Stimulated activated naive CD8-positive, alpha-beta T cell treated with anti-CD3 and anti-CD28 coated beads, Interleukin-15, Interleukin-2, amounts not matched to agents 100 U/mL and 50 U/mL, for 24 hours (primary cell): ENCODE measurements at places on chromosomes 3 and 15.

- DNase-seq: no peak
Observed at GRCh38 chr3:127751782-127752181, 70.5 kb downstream of the MGLL start.

GRCh38 chr15:80588801-80589200 lies 106.3 kb upstream of the ABHD17C start:
- DNase-seq: no peak

DNA sequence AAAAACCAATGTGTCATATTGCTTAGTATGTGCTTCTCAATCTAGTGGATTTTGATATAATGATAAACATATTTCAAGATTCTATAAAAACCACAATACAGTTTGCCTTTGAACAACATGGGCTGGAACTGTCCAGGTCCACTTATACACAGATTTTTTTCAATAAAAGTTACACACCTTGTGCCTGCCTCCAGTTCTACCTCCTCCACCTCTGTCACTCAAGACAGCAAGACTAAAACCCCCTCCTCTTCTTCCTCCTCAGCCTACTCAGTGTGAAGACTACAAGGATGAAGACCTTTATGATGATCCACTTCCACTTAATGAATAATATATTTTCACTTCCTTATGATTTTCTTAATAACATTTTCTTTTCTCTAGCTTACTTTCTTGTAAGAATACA lies 5.7 kb downstream of the SETD2 start:
- no peak for DNase-seq

DNA sequence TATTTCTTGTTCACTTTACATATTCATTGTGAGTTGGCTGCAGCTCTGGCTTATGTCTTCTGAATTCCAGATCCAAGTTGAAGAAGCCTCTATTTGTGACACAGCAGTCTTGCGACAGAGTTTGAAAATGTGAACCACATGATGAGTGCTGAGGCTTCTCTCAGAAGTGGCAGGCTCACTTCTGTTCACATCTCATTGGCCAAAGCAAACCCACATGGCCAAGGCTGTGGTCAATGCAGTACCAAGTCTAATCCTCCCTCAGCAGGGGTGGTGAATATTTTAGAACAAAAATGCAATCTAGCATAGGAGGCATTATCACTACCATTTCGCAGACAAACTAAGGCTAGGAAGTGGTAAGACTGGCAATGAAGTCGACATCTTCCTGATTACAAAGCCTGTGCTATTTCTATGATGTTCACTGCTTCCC lies 45.2 kb downstream of the CDCP1 start:
- DNase-seq: no peak

- no peak for DNase-seq
Observed at GRCh38 chr15:68572309-68572708, 6.5 kb upstream of the CORO2B start.

DNA sequence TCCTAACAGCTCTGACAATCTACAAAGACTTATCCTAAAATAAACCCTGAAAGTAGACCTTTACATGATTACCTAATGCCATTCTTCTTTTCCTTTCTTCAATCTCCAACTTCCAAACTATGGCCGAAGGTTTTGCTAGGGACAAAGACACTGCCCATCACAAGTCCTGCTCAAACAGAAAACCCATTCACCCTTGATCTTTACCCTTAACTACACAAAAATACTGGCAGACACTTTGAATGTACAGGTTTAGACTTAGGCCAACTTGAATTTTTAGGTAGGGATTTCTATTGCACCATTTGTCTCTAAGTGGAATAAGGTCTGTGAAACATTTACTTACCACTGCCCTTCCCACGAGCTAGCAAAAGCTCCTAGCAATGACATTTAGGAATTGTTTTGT lies 64.6 kb downstream of the TMEM212 start:
- no peak for DNase-seq

DNA sequence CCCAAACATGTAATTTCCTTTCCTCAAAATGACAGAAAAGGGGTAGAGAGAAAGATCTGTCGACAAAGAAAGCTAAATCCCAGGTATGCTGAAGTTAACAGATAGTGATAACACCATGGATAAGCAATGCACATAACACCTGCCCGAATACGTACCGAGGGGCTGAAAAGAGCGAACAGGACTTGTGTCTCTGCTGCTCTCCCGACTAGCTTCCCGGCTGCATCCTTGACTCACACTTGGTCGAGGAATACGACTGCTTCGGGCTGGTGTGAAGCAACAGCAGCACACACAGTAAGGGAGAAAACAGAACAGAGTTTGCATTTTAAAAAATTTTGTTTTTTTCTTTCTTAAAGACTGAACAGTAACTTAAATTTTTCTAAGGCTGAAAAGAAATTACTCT lies 136.4 kb downstream of the CLASP2 start:
- DNase-seq: no peak

DNA sequence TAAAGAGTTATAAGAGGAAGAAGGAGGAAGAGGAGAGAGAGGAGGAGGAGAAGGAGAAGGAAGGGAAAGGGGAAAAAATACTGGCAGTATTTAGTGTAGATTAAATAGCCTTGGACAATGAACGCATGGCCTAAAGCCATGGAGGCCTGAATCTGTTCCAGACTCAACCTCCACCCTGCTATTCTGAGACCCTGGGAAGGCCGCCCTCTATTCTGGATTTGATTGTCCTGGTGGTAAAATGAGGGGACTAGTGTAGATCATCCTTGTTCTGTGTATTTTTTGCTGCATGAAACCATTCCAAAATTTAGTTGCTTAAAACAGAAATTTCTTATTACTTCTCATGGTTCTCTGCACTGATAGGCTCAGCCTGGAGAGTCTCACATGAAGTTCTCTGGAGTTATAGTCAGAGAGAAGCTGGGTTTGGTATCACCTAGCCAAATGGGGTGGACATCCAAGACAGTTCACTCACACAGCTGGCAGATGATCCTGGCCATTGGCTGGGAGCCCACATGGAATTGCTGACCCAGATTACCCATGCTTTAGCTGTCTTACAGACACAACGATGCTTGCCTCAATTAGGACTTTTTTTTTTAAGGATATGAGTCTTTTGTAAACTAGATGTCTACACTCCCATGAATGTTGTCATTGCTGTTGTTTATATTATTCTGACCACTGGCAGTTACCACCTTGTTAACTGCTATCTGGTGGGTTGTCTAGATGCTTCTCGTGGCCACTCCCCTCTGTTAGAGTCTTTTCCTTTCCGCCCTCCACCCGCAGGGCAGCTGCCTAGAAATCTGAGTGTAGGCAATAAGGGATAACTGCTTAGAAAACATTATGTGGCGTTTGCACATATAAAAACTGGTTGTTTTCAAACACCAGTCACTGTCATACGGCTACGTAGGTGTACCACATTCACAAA lies 149.9 kb downstream of the SST start:
- DNase-seq: no peak

GRCh38 chr15:88810446-88810845 lies 7.2 kb downstream of the ACAN start:
- DNase-seq: no peak

GRCh38 chr15:69609776-69610175 lies 157.2 kb downstream of the RPLP1 start:
- no peak for DNase-seq

- no peak for DNase-seq
Observed at GRCh38 chr3:53740956-53741355, 105.3 kb downstream of the CHDH start.

GRCh38 chr15:82968066-82968465 lies 15.5 kb upstream of the HOMER2 start:
- DNase-seq: no peak

DNA sequence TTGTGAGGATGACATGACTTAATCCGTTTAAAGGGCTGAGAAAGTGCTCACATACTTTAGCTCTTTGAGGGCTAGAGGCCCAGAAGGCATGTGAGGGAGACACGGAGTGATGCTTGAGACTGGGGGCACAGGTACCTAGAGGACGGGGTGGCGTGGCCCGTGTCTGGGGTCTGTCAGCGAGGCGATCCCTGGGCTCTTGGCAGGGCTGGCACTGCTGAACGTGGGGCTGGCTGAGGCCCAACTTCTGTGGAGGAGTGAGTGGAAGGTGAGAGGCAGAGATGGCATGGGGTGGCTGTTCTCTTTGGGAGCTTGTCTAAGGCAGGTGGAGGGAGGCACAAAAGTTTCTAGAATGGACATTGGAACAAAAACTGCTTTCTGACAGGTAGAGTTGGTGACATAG lies 9.5 kb downstream of the SEMA4B start:
- no peak for DNase-seq

- DNase-seq: no peak
Observed at GRCh38 chr3:109136523-109136922, at the start of gene C3orf85. C3orf85 (plus strand) TSS chr3:109136719; CDS start chr3:109136848, 129 bp downstream.

DNA sequence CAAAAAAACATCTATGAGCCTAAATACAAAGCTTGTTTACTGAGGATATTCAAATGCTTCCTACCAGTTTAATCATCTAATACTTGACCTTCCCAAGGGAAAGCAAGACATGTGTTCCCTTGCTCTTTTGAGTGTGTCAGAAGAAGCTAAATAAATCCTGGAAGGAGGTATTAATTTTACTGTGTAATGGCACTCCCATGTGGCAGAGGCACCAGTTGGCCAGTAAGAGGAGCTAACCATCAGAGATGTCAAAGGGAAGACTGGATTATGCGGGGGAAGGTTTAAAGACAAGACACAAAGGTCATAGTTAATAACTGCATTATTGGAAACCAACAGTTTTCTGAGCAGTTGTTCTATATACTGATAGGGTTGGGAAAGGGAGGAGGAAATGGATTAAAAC lies 125.1 kb downstream of the SUCLG2 start:
- DNase-seq: no peak

GRCh38 chr3:177976866-177977265 lies 559.4 kb upstream of the KCNMB2 start:
- no peak for DNase-seq

DNA sequence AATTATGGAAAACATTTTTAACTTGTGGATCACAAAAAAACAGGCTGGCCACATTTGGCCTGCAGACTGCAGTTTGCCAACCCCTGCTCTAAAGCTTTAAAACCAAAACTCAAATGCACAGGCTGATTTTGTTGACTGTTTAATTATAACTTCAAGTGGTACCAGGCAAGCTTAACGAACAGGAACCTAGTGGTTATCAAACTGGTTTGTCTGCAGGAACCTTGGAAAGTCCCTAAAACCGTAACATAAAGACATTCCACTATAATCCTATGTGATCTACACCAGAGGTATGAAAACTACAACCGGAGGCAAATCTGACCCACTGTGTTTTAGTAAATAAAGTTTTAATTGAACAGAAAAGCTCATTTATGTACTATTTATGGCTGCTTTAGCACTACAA lies 52.4 kb downstream of the TBL1XR1 start:
- no peak for DNase-seq
